NCI-H1694 treated with DMSO at 0.1 percent for 48 hours (cell line): ENCODE measurements at places on chromosomes 16 and 17.

- DNase-seq = no peak
Measured at GRCh38 chr16:78194948-78195347, 95.5 kb downstream of the WWOX start.

GRCh38 chr17:39954876-39955275 is 7.9 kb upstream of the GSDMA start:
- no peak for DNase-seq

DNA sequence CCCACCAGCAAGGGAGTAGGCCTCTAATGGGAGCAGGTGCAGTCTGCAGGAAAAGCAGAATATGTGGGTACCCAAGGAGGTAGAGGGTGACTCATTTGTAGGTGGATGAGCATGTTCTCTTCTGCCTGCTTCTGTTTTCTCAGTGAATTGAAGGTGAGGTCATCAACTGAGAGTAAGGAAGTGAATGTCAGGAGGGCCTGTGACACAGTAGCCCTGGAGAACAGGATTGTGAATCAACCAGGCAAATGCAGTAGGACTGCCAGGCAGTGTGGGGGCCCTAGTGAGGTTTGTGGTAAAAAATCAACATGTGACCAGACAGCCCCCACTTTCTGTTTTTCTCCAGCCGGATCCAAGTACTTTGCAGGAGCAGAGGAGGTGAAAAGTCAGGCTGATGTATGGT is 150.5 kb upstream of the SOX9 start:
- no peak for DNase-seq

DNA sequence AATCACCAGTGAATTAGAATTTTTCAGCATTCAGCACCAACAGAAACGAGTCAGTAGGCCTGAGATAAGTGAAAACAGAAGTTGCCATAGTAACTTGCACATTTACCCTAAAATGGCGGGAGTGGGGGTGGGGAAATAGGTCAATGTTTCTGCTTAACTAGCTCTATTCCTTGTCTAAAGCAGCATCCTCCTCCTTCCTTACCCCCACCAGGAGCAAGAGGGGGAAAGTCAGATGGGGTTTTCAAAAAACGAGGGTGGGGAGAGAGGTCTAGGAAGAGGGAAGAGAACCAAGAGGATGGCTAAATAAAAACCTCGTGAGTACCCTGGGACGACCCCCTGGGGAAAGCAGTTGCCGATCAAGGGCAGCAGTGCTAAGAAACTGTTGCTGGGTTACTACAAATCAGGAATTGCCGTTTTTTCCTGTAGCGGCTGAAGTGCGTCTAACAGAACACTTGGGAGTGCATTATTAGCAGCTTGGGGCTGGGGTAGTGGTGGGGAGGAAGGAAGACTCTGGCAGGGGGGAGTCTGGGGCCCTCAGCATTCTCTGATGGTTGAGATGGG is 34.4 kb upstream of the MNT start:
- peak; percentile 56 for DNase-seq

DNA sequence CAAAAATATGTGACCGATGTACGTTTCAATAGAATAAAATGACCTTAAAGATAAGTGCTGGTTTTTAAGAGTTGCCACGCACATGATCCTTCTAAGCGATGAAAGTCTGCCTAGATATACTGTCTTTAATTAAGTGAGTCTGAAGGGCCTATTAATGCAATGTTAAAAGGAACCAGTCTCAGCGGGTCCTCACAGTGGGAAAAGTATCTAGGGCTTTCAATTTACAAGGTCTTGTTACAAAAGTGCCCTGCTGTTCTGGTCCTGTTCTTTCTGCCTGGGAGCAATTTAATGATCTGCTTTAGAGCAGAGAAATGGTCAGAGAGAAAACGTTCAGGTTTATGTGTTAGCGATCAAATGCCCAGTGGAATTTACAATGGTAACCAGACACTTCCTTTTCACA is 864.0 kb downstream of the KCNJ2 start:
- DNase-seq = no peak

- DNase-seq = no peak
Measured at GRCh38 chr17:8133941-8134340, 10.0 kb upstream of the HES7 start.
